ENCODE measurements at places on chromosomes 2 and 18.

DNA sequence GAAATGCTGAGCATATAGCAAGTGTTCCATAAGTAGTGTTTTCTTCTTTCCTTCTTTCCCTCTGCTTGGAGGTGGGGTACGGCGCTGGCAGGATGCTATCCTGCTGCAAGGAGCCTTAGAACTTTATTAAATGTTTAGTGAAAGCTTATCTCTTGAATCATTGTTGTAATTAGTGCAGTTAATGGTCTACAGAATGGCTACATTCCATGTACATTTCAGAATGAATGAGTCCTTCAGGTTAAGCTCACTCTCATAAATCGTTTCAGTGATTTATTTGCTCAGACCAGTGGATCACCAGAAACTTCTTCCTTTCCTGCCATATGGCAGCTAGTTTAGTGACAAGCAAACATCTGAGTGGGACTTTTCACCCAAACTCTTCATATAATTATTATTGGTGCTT is 3.3 kb upstream of the YWHAQ start:
- no peak for DNase-seq

- no peak for DNase-seq
Observed at GRCh38 chr2:164877169-164877568, 35.5 kb upstream of the COBLL1 start.

GRCh38 chr2:118806797-118807667 is 40.4 kb downstream of the EN1 start:
- DNase-seq, result no peak

GRCh38 chr2:122001441-122001874 is 246.0 kb downstream of the TSN start:
- no peak for DNase-seq

- no peak for DNase-seq
Observed at GRCh38 chr18:3219241-3219630, 532 bp downstream of the MYOM1 start.

DNA sequence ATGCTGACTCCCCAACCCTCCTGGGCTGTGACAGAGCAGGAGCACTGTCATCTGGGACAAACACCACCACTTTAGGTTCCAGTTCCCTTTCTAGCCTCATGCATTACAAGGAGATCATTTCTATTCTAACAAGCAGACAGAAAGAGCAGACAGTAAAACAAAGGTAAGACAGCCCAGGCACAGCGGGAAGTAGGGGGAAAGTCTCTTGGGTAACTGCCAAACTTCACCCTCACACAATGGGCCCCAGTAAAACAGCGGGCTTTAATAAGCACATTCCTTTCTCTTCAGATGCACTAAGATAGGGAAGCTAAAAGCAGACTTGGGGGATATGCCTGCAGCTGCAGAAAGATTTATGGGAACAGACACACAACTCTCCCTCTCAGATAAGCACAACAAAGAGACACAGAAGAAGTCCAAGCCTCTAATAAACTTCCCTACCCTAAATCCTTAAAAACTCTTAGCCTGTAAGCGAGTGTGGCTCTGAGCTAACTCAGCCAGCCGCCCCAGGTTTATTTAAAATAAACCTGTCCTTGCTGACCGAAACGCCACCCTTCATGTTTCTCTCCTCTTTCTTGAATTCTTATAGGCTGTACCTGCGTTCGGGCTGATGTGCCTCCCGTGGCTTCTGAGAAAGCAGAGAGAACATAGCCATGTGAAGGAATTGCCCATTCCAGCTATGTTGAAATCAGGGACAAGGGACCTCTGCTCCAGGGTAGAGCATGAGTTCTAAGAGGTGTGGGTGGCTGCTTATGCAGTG is 726.8 kb upstream of the DDX18 start:
- no peak for DNase-seq

DNA sequence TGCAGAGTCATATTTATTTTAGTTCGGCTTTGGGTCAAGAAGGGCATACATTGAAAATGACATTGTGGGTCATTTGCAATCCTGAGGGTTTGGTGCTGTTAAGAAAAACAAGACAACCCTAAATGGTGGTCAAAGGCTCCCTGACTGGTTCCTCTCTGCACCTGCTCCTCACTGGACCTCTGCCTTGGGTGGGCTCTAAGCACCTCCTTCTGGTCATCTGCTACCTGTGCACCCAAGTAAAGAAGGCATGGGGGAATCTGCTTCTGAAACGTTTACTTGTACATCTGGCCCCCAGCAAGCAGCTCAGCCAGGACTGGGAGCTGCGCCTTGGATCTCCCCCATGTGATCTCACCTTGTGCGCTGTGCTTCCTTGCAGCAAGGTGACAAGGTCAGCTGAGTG is 55.2 kb upstream of the MAL start:
- no peak for DNase-seq

DNA sequence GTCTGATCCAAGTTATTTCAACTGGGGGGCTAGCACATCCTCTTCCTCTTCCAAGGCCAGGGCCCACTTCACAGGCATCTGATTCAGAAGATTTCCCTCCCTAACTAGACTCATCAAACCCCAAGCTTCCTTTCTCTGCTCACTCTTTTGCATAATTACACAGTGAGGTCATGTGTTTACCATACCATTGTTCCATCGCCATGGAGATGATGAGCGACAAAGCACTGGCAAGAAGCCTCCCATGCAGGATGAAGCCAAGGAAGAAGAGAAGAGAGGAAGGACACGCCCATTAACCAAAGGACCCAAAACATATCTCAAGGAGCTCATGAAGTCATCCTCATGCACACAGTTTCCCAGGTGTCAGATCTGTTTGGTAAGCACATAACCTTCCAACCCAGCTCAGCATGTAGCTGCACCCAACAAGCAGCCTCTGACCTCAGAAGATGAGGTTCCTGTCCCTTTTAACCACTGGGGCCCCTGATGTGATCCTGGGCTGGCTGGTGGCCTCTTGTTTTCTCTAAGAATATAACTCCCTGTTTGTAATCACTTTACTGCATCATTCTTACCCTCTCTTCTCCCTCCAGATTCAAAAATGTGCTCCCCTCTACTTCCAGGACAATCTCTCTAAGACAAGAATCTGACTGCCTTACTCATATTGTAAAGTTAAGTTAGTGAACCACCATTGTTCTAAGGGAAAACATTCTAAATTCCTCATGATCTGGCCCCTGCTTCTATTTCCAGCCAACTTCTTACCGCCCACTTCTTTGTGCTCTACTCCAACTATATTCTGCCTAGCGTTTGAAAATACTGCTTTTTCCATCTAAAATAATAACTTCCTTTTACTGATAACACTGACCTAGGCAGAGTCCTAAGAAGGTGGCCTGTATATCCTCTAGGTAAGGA is 190.1 kb downstream of the TTC32 start:
- DNase-seq, result peak; percentile 56

DNA sequence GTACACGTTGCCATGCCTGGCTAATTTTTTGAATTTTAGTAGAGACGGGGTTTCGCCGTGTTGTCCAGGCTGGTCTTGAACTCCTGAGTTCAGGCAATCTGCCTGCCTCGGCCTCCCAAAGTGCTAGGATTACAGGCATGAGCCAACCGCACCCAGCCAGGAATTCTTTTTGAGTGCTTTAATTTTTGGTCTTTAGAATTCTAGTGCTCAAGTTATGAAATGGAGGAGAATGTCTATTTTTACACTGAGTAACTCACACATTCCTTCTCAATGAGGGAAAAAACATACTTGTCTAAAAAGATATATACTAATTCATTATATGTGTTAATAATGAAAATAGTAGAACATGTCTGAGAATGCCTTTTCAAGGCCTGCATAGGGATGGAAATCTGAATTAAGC is 8.5 kb downstream of the ZNF396 start:
- no peak for DNase-seq

DNA sequence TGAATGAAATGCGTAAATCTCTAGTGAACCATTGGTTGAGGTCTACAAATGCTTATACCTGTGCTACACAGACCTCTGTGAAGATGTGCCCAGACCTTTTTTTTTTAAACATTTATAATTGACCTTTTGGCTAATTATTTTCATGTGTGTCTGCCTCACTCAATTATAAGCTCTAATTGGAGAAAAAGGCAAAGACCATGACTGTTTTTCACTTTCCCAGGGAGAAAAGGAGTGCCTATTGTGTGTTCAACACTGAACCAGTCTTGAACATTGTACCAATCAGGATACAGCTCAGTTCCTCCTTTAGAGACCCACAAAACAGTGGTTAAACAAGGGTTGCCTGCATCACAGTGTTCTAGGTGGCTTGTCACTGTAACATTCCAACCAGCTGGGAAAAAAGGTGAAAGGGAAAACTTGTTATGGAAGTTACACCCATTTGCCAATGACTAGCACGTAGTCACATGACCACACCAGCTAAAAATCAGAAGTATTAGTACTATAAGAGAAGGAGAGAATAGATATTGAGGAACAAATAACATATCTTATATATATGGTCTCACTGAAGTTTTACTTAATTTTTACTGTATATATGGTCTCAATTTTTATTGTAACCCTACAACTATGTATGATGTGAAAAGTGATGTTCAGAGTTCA is 13.4 kb downstream of the TANK start:
- DNase-seq, result no peak

DNA sequence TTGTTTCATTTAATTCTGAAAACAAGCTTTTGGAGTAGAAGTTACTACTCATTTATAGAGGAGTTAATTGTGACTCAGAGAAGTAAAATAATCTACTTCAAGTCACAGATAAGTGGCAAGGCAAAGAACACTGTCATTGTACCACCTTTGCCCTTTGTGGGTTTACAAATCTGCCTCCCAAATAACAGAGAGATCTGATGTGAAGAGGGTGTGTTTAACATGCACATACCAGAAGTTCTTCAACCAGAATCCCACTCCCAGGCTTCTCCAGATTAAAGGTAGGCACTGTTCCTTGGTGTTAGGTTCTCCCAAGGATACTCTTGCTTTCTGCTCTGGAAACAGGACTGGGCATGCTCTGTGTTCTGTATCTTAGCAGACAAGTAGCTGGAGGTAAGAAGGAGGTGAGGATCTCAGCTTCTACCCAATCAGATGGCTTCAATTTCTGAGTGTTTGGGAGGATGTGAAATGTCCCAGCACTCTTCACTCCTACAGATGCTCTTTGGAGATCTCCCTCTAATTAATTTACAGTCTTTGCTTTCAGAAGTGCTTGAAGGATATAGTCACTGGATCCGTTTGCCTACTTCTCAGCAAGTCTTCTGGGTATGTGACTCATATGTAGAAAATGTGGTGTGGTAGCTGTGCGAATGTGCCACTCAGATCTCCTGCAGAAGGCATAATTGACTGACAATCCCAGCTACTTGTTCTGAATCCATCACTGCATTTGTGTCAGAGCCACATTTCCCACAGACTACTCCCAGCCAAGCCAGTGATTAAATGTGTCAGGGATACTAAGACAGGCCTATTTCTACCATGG is 111.1 kb downstream of the KLHL14 start:
- DNase-seq, result no peak

- DNase-seq, result no peak
Observed at GRCh38 chr18:58808349-58808748, 56.3 kb upstream of the ZNF532 start.

GRCh38 chr18:56844556-56844955 is 193.4 kb downstream of the WDR7 start:
- no peak for DNase-seq

- DNase-seq, result peak; percentile 21
Observed at GRCh38 chr2:85433511-85434089, 15.1 kb downstream of the SH2D6 start.

GRCh38 chr2:148640767-148641166 is 3.8 kb upstream of the EPC2 start:
- DNase-seq, result no peak
